ENCODE measurements at places on chromosomes 12 and 14.
A peak's percentile ranks its signal among the peaks of the same experiment; 100 is the strongest.

GRCh38 chr14:72434856-72435255, 459.0 kb downstream of the DPF3 start:
- no peak for DNase-seq

- DNase-seq: no peak
Observed at GRCh38 chr12:90628213-90628612, 326.8 kb downstream of the CCER1 start.

- no peak for DNase-seq
Observed at GRCh38 chr12:240566-240965, 22.1 kb downstream of the SLC6A13 start.

GRCh38 chr12:12095021-12095420, 24.3 kb downstream of the BCL2L14 start:
- DNase-seq: no peak

- DNase-seq: peak; percentile 29
Observed at GRCh38 chr14:70822530-70823185, 13.3 kb upstream of the MAP3K9 start.

- DNase-seq: no peak
Observed at GRCh38 chr12:5254703-5255102, 177.2 kb upstream of the NTF3 start.

DNA sequence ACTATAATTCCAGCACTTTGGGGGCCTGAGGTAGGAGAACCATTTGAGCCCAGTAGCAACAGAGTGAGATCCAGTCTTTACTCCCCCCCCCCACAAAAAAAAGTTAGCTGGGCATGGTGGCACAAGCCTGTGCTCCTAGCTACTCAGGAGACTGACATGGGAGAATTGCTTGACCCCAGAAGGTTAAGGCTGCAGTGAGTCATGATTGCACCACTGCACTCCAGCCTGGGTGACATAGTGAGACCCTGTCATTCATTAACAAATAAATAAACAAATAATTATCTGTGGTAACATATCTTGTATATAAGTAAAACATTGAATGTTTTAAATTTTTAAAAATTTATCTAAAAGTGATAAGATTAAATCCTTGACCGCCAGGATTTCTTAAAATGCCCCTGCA, 4.8 kb downstream of the ENTPD5 start:
- no peak for DNase-seq

- DNase-seq: no peak
Observed at GRCh38 chr12:118853634-118854033, 127.7 kb upstream of the SRRM4 start.

- DNase-seq: no peak
Observed at GRCh38 chr14:72753879-72754400, 140.0 kb downstream of the DPF3 start.

- DNase-seq: peak; percentile 55
Observed at GRCh38 chr12:96985515-96986362, 78.7 kb downstream of the NEDD1 start.

DNA sequence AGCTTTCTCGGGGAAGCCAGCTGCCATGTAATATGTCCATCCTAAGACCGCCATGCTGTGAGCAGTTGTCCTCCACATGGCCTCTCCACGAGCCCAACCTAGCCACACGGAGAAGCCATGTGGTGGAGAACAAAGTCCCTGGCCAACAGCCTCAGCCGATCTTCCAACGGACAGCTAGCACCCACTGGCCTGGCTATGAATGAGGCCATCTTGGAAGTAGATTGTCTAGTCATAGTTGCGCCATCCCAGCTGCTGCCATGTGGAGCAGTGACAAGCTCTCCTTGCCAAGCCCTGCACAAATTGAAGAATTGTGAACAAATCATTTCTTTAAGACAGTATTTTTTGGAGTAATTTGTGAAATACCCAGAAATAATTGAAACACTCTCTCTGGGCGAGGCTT, 49.3 kb upstream of the USP44 start:
- no peak for DNase-seq

DNA sequence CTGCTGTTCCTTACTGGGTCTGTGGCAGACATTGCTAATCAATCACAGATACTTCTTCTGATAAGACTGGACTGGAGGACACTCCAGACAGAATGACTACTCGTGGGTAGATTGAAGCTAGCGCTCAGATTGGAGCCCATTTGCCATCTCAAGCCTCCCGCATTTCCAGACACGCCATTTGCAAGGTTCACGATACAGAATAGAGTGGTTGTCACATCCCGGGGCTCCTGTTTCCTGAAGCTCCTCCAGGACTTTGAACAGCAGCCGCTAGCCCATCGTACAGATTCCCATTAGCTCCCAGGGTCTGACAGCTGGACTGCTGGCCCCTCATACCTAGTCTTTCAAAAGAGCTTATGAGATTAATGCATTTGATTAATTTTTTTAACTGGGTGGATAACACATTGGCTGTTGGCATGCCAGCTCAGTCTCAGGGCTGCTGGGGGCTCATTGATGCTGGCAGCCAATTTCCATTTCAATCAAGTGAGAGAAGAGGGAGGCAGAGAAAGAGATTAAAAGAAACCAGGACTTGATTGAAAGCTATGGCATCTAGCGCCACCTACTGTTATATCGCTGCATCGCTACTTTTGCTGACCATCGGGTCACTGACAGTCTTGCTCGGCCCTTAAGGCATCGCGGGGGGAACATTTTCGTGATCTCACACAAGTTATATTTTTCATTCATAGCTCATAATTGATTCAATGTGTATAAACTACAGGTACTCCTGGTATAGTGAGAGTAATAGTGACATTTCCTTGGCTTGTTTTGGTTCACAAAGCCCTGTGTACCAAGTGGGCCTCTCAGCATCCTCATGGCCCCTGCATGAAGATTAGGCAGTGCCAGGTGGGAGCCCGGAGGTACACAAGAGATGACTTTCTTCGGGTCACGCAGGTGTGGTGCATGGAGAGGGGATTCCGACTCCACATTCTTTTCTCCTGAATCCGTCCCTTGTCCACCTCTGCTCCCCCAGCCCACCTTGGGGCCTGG, 78.6 kb downstream of the CCDC60 start:
- DNase-seq: peak; percentile 37

GRCh38 chr14:55126034-55126433, 3.0 kb upstream of the LGALS3 start:
- DNase-seq: no peak

DNA sequence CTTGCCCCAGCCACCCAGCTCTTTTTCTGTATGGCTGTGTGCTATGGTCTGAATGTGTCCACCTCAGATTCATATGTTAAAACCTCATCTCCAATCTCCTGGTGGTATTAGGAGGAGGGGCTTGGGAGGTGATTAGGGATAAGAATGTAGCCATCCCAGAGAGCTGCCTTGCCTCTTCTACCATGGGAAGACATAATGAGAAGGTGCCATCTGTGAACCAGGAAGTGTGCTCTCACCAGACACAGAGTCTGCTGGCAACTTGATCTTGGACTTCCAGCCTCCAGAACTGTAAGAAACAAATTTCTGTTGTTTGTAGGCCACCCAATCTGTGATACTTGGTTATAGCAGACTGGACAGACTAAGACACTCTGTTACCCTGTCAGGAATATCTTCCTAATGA, 22.8 kb upstream of the JPH4 start:
- DNase-seq: no peak

- DNase-seq: no peak
Observed at GRCh38 chr12:15306605-15307004, 15.7 kb upstream of the PTPRO start.

GRCh38 chr12:107368586-107368985, 275.2 kb upstream of the CRY1 start:
- DNase-seq: peak; percentile 41

DNA sequence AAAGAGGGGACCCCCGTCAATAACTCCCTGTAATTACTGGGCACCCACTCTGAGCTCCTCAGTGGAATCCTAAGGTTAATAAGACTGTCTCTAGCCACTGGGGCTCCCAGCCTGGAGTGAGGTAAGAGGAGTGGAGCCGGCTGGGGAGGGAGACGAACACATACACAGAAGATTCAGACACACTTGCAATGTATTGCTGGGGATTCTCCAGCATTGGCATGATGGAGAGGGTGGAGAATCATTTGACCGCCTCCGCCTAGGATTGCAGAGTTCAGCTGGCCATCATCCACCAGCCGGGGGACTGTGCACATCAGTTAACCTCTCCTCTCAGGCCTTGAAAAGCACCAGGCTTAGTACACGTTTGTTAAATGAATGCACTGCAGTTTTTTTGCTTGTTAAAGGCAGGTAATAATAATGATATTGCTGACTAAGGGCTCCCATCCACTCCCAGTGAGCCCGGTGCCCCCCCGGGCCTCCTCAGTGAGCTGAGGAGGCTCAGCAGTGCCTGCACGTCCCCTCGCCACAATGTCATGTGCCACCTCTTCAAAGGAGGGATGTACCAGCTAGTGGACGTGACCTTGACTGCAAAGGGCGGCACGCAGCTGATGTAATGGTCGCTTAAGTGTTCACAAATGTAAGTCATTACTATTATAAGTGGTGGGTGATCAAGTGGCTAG, 20.3 kb upstream of the FAIM2 start:
- no peak for DNase-seq

GRCh38 chr14:83940253-83940652, 1589.7 kb upstream of the FLRT2 start:
- no peak for DNase-seq

- no peak for DNase-seq
Observed at GRCh38 chr14:95227279-95227860, 70.0 kb upstream of the DICER1 start.

GRCh38 chr14:79137836-79138235, 967.7 kb downstream of the NRXN3 start:
- DNase-seq: no peak

GRCh38 chr12:89880690-89881350, 172.2 kb upstream of the ATP2B1 start:
- DNase-seq: peak; percentile 45

GRCh38 chr12:30990776-30991175, 64.2 kb downstream of the TSPAN11 start:
- DNase-seq: no peak

DNA sequence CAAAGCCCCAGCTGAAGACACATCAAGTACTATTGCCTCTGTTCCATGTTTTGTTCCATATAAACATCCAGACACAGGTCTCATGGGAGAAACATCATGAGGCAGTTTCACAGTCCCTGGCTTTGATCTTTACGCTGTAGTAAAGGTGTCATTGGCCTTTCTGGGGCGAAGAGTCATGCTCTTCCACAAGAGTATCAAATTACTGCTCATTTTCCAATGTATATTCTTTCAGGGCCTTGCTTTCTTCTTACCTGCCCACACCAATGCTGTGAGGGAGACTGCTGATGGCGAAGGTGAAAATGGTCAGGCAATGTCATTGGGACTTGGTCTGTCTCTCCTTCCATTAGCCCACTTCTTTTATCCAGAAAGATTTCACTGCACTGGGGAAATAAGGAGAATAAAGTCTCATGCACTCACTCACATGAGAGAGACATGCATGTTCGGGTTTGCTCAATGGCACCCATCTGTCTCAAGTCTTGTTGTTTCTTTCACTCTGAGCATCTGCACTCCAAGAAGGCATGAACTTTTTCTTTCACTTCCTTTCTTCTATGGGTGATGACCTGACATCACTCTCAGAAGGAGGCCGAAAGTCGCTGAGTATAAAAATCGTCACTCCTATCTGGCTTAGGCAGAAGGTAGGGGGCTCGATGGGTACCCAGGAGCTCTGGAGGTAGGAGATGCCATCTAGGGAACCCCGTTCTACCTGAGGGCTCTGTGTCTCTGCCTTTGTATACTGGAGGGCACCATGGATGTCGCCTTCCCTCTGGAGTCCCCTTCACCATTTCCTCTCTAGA, 1.3 kb upstream of the JDP2 start:
- no peak for DNase-seq

- no peak for DNase-seq
Observed at GRCh38 chr12:39173726-39174125, 268.3 kb upstream of the CPNE8 start.

- DNase-seq: no peak
Observed at GRCh38 chr12:131124487-131125280, 171.0 kb downstream of the ADGRD1 start.

DNA sequence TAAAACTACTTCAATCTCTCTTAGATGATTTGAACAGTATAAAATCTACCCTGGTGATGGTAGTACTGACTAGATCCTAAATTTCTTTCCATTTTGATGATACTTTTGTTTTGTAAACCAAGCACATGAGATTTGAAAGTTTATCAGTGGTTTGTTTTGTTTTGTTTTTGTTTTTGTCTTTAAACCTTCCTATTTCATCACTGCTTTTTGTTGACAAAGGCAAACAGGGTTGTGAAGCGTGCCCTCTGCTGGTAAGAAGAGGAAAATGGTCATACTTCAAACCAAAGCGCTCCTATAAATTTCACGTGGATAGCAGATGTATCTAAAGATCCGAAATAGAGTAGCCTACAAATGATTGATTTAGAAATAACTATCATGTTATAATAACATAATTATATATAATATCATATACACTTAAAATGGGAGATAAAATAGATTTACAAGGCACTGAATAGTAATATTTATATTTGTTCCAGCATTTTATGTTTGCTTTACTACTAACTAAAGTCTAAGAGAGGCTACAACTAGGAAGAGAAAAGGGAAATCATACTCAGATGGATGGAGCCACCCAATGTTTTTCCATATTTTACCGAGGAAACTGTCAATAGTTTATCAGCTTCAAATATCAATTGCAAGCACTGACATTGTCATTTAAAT, 254.0 kb upstream of the USP15 start:
- DNase-seq: peak; percentile 8

GRCh38 chr12:18153826-18154225, 63.8 kb upstream of the RERGL start:
- no peak for DNase-seq

GRCh38 chr14:61253064-61253738, 27.9 kb downstream of the TMEM30B start:
- no peak for DNase-seq

- DNase-seq: no peak
Observed at GRCh38 chr14:62889364-62889763, 155.9 kb downstream of the KCNH5 start.

GRCh38 chr12:52024845-52025230, 18.1 kb downstream of the TAMALIN start:
- DNase-seq: peak; percentile 67

DNA sequence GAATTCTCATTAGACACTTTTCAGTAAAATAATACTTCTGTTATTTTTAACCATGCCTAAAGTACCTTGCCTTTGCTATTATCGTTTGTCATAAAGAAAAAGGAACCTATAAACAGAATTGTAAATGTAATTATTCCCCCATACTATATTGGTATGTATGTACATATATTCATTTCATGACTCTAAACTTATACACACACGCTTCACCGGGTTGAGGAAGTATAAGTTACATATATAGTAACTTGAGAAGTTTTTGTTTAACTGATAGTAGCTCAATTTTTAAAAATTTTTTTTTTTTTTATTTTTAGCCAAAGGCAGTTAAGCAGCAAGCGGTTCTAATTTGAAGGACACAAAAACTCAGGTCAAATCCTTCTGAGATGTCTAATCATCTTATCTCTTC, 107.6 kb downstream of the PLEKHG7 start:
- DNase-seq: no peak

Data from stimulated activated naive CD8-positive, alpha-beta T cell treated with anti-CD3 and anti-CD28 coated beads, Interleukin-15, Interleukin-2, amounts not matched to agents 100 U/mL and 50 U/mL, for 24 hours (primary cell).